ENCODE measurements at places on chromosomes 7 and 10.

DNA sequence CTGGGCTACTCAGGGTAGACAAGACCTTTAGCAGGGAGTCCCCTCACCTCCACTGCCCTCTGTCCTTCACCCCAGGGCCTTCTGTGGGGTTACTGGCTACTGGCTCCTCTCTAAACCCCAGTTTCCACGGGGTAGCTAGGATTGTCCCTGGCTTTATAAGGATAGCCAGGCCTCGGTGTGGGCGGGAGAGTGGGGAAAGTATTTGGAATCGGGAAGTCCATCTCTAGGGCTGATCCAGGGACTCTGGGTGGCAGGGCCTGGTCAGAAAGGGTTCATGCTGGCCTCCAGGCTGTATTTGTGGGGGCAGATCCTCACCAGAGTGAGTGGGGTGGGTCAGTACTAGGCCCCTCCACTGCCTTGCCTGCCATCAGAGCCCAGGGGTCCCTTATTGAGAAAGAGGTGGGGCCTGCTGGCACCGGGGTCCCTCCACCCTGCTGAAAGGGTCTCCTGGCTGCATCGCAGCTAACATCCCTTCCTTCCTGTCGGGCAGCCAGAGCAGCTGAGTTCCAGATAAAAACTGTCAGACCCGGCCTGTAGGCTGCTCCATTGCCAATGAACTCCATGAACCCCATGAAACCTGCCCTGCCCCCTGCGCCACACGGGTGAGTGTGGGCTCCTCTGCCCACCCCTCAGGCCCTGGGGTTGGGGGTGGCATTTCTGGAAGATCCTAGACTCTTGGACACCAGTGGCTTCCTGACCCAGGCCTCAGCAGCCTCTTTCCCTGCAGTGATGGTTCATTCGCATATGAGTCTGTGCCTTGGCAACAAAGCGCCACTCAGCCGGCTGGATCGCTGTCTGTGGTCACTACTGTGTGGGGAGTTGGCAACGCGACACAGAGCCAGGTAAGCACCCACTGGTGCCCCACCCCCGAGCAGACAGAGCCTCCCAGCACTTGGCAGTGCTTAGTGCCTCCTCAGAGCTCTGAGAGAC, 7.3 kb downstream of the ZMIZ2 start:
- no peak for DNase-seq

DNA sequence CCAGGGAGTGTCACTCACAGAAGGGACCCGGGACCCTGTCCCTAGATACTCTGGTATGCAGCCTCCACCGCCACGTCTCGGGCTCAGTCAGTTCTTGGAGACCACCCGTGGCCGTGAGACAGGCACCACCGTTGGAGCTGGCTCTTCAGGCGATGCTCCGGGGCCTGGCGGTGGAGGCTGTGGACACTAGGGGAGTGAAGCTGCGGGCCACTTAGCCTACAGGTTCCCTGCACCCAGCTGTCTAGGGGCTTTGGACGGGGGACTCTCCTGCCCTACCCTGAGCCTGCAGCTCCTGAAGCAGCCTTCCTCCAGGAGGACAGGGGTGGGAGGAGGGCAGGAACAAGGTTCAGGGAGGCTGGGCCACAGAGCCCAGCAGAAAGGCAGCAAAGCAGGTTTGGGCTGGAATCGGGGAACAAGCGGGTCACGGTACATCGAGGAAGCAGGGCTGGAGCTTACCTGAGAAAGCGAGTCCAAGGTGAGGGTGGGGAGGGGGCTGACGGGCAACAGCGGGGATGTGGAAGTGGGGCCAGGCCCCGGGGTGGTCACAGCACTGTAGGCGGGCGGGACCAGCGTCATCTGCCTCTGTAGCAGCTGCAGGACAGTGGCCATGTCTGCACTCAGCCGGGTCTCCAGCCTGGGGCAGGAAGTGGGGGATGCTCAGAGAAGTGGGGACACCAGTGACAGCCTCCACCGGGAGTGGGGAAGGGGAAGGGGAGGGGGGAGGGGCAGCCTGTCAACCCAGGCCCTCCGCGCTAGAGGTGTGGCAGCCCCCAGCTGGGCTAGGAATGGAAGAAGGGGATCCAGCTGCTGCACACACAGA, 31.5 kb downstream of the KCNH2 start:
- DNase-seq = no peak

- no peak for DNase-seq
These were observed 459 bp downstream of the SUGCT start for GRCh38 chr7:40135317-40135610.

DNA sequence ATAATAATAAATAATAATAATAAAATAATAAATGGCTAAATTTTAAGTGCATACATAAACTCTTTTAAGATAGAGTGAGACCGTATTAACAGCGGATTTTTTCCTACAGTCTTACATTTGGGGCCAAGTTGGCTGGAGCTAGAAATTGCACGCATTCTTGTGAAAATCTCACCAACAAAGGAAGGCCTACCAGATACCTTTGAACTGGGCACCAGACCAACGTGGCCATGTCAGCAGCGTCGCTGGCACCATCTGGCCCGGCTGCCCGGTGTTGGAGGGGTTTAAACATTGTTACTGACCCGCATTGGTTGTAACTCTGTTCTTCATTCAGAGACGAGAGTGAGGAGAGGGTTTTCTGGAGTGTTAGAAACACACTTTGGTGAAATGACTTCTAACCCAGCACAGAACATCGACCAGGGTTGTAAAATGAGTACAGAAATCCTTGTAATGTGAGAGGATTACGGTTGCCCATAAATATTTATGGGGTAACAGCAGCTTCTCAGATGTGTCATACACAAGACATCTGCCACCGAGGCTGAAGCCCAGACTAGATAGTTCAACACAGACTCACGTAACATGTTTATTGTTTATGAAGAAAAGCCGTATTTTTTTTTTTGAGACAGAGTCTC, 34.6 kb upstream of the UNCX start:
- peak; percentile 81 for DNase-seq

All from A673 (cell line).